ENCODE measurements at places on chromosomes 1 and 21.

- no peak for DNase-seq
Observed at GRCh38 chr1:241821363-241821762, 26.6 kb upstream of the EXO1 start.

- no peak for DNase-seq
Observed at GRCh38 chr1:76576876-76577524, 290.3 kb upstream of the ST6GALNAC5 start.

DNA sequence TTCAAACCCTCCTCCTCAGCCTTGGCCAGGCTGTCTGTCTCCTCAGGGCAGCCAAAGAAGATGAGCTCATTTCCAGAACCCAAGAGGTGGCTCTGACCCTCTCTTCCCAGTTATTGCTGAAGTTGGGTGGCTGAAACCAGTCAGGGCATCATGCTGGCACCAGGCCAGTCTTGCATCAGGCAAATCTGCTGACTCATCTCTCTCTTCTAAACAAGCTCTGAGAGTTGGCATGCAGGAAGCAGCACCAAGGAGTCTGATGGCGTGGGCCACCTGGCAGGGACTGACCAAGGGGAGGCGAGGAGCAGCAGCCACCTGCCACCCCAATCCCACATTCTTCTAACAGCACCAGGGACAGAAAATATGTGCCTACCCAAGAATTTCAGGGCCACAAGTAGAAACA, 104.8 kb upstream of the ATP1A1 start:
- DNase-seq, result no peak

- no peak for DNase-seq
Observed at GRCh38 chr1:26221094-26221493, 12.9 kb upstream of the CEP85 start.

DNA sequence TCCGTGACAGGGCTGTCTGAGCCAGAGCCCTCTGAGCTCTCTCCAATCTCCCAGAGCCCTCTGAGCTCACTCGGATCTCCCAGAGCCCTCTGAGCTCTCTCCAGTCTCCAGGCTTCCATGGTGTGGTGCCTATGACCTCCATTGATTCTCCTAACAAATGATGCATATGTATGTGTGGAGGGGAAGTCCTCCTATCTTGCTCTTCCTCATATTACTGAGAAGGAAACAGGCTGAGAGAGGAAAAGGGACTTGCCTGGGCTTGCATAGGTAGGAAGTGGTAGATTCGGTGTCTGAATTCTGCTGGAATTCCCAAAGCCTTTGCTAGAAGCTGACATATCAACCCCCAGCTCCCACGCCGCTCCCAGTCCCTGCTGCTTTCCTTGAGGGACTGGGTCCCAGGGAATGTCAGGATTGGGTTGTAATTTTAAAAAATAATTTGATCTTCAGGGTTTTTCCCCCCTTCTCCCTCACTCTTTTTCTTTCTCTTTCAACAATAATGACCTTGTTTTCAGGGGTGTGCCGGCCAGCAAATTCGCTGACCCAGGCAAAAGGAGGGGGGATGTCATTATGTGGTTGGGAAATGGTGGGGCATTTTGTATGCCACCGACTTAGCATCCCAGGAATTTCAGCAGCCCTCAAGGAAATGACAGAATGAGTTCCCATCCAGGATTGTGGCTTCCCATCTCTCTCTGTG, 42.3 kb upstream of the RUNX3 start:
- no peak for DNase-seq

DNA sequence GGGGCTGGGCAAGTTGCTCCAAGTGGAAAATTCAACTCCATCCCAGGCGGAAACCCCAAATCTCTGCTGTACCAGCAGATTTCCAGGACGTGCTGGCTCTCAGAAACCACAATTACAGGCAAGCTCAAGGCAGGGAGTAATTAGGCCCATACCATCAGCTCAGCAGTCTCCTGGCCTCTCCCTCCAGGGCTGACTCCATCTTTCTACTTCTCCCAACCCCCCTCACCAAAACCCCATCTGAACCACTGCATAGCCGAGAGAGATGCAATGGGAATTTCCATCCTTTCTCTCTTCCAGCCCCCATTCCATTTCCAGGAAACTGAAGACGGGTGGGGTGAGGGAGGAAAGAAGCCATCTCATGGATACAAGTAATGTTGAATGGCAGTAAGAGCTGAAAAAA, 41.2 kb downstream of the ARHGEF11 start:
- DNase-seq, result no peak

GRCh38 chr1:155889566-155889965, 21.6 kb downstream of the RIT1 start:
- DNase-seq, result no peak

- no peak for DNase-seq
Observed at GRCh38 chr1:40848530-40849189, 13.5 kb downstream of the CITED4 start.

- no peak for DNase-seq
Observed at GRCh38 chr1:213327017-213327667, 276.1 kb downstream of the RPS6KC1 start.

DNA sequence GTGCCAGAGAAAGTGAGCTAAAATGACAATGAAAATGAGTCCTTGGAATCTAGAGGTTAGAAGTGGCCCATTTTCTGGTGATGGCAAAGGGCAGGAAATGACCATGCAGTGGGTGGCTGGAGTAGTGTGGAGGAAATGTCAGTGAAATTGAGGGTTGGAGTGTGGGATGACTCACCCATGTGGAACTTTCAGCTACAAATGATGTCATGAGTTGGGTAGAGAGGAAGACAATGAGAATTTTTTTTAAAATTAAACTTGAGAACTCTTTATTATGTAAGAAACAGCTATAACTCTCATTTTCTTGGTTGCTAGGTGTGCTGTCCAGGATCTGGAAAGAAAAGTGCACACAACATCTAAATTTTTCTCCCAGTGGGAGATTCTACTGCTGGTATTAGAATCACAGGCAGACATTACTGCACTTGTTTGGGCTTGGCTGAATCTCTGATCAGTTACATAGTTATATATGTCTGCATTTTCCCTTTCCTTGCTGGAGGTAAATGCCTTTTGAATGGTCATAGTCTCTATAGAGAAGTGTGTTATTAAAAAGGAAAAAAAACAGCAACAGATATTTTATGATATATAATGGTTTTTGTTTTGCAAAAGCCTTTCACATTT, 56.8 kb upstream of the GNG12 start:
- no peak for DNase-seq

DNA sequence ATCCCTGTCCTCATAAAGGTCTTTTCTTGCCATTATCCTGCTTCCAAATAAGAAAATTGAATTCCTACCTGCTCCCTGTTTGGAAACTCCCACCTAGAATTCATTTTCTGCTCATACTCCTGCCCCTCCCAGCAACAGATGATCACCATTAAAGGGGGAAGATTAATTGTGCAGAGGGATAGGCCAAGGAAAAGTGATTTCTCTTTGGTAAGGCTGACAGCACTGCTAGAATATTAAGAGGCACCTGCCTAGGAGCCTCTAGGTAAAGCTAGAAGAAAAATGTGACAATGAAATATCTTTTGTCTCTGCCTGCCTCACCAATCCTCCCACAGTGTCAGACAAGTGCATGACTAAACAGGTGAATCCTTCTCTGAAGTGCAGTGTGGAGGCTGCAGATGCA, 77.0 kb upstream of the SPATA6 start:
- no peak for DNase-seq

GRCh38 chr1:218996362-218996761, 177.3 kb upstream of the LYPLAL1 start:
- DNase-seq, result no peak

DNA sequence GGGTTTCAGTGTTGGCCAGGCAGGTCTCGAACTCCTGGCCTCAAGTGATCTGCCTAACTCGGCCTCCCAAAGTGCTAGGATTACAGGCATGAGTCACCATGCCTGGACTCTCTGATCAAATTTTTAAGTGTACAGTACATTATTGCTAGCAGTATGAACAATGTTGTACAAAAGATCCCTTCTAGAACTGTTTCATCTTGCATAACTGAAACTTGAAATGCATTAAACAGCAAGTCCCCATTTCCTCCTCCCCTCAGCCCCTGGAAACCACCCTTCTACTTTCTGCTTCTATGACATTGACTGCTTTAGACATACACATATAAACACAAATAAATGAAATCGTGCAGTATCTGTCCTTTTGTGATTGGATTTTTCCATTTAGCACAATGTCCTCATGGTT, 463.4 kb downstream of the PTPRC start:
- DNase-seq, result no peak

GRCh38 chr1:239237912-239238311, 148.5 kb upstream of the CHRM3 start:
- DNase-seq, result no peak

DNA sequence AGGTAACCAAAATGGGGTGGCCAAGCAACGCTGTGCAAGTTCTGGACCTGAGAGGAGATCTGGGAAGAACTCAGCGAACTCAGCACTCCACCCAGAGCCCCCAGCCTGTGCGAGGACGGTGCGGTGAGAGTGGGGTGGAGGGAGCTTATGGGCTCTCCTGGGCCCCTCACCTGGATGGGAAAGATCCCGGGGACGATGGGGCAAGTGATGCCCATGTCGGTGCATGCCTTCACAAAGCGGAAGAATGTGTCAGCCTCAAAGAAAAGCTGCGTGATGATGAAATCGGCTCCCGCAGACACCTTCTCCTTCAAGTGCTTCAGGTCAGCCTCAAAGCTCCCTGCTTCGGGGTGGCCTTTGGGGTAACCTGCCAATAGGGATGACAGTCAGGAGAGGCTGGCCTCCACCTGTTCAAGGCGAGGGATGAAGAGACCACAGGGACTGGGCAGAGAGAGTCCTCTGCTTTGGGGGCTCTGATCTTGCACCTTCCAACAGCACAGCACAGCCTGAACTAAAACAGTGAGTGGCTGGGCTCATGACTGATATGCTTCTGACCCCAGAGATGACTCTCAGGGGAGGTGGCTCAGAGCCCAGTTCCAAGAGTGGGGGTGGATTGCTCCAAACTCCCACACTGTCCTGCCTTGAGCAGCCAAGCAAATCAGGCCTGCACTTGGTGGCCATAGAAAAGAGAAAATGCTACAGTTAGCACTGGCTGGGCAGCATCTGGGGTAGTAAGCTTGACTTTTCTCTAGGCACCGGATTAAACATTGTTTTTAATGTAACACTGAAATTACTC, 9.5 kb downstream of the MTHFR start:
- no peak for DNase-seq

DNA sequence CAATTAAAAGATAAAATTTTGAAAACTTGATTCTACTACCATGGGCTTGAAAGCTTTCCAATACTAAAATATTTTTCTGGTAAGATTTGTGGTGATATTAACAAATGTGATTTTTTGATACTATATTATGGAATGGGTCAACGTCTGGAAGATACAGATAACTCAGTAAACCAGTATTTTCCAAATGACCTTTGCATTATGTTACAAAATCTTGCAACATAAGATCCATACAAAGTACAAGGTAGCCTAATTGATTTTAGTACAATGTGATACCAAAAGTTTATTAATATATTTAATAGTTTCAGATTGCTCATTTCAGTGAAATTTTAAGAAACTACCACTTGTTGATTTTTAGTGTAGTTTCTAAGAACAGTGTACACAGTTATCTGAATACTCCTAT, 236.2 kb downstream of the KIF26B start:
- DNase-seq, result no peak

DNA sequence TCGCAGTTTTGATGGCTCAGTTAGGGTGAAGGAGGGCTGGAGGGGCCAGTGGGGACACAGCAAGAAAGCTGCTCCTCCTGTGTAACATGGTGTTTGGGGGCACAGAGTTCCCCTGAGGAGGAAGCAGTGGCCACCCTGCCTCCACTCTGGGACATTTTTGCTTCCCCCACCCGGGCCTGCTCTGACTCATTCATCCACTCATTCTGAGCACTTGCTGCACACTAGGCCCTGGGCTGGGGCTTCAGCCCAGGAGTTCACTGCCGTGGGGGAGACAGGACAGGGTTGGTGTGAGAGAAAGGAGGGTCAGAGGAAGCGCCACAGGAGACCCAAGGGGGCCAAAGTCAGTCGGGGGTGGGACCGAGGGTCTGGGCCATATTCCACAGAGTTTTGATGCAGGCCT, 41.4 kb upstream of the ACOT11 start:
- DNase-seq, result no peak

DNA sequence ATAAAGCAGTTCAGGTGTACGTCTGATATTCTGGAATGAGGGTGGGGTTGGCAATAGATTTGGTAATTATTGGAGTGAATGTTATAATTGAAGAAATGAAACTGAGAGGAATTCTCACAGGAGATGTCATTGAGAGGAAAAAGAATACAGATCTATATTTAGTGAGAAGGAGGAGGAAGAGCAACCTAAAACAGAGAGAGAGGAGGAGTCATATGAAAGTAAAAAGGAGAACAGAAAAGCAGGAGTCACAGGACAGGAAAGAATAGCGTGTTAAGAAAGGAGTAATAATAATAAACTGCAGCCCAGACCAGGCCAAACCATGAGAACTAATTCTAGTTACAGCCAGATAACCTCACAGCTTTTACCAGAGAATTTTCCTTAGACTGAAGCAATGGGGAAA, 62.7 kb upstream of the MROH9 start:
- DNase-seq, result no peak

GRCh38 chr21:41479686-41480085, 28.3 kb downstream of the TMPRSS2 start:
- no peak for DNase-seq

DNA sequence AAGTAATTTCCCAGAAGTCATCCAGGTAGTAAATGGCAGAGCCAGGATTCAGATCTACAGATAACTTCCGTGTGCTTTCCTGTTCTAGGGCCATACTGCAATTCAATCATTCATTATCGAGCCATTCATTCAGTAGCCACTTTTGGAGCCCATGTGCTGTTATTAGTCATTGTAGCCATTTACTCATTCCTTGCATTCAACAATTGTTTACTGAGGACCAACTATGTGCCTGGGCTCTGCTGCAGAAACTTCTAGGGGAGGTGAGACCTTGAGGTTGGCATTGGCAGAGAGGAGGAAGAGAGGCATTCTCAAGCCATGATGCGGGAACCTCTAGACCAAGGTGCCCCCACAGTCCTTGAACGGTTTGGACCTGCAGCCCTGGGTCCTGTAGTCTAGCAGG, 27.9 kb downstream of the EPHB2 start:
- DNase-seq, result no peak

DNA sequence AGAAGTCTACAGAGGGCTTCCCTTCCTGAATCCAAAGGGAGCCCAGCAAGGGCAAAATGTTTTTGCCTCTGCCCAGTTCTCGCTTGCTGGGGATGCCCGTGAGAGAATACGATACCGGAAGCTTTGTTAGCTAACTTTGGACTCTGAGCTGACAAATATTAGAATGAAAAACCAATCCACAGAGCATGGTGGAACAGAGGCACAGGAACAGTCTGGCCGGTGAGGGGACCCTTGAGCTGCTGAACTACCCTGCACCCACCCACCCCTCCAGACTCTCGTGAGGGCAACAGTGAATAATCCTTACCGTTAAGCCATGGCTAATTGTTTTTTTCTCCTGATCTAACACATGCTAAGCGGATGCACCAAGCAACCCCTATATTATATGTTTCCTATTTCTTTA, 76.3 kb upstream of the AKT3 start:
- no peak for DNase-seq

GRCh38 chr1:229882621-229883020, 184.4 kb upstream of the GALNT2 start:
- no peak for DNase-seq

- no peak for DNase-seq
Observed at GRCh38 chr1:182389619-182390047, 2.0 kb downstream of the GLUL start.

Measured in NCI-H1436 treated with DMSO at 0.1 percent for 48 hours (cell line).